Fibroblast of skin of scalp (primary cell): ENCODE measurements at places on chromosomes 16 and 17.

DNA sequence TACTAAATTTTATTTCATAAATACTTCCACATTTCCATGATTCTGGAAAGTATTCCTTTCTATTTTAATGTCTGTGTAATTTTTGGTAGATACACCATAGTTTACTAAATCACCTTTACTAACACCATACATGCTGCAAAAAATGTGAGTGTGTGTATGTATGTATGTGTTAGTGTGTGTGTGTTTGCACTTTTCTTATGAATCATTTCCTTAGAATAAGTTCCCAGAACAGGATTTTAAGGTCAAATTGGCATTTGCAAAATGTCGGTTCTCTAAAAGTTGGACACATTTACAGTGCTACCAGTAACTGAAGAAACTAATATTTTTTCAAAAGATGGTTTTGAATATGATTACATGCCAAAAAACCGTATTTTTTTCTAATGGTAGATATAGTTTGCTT, 137.1 kb downstream of the CYB561 start:
- peak; percentile 20 for DNase-seq

GRCh38 chr17:32915245-32915644, 12.7 kb upstream of the TMEM98 start:
- DNase-seq, result no peak

- no peak for DNase-seq
Observed at GRCh38 chr16:88710556-88710955, 4.3 kb downstream of the CTU2 start.

- peak; percentile 52 for DNase-seq
Observed at GRCh38 chr16:88650749-88651275, at the start of gene CYBA. TSS of gene CYBA (minus strand) at chr16:88651053. CDS start at chr16:88651013, 40 bp downstream.
